ENCODE measurements at places on chromosomes 1 and 21.

GRCh38 chr1:234899041-234899729 is 229.5 kb downstream of the TOMM20 start:
- DNase-seq = no peak

DNA sequence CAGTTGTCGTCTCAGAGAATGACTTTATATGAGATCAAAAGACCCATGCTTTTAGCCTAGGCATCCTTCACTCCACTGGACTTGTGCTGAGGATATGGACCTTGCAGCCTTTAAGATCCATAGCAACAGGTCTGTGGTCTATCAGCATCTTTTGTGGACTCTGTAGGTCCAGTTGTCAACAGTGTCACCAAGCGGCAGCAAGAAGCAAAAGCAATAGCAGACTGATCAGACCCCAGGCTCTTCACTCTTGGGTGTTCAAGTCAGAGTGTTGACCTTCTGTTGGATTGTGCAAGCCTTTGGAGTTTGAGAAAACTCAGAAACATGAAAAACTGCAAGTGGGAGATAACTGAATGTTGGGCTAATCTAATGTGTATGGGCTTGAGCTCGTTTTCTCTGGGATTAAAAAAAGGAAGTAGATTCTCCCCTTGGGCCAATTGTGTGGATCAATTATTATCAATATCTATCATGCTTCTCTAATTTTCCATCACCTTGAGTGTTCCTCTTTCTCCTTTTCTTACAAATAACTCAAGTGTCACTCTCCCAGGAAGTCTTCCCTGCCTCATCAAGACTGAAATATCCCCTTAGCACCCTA is 144.2 kb downstream of the LYPLAL1 start:
- no peak for DNase-seq

- DNase-seq = no peak
Measured at GRCh38 chr1:161949548-161949947, 74.1 kb downstream of the OLFML2B start.

- DNase-seq = no peak
Measured at GRCh38 chr21:39980241-39980820, 113.1 kb downstream of the PCP4 start.

- no peak for DNase-seq
Measured at GRCh38 chr21:44263768-44264167, 2.1 kb upstream of the DNMT3L start.

- DNase-seq = peak; percentile 95
Measured at GRCh38 chr1:89632657-89633247, at the start of gene LRRC8C. TSS of gene LRRC8C (plus strand) at chr1:89633120. CDS start at chr1:89686474, 53,354 bp downstream.

DNA sequence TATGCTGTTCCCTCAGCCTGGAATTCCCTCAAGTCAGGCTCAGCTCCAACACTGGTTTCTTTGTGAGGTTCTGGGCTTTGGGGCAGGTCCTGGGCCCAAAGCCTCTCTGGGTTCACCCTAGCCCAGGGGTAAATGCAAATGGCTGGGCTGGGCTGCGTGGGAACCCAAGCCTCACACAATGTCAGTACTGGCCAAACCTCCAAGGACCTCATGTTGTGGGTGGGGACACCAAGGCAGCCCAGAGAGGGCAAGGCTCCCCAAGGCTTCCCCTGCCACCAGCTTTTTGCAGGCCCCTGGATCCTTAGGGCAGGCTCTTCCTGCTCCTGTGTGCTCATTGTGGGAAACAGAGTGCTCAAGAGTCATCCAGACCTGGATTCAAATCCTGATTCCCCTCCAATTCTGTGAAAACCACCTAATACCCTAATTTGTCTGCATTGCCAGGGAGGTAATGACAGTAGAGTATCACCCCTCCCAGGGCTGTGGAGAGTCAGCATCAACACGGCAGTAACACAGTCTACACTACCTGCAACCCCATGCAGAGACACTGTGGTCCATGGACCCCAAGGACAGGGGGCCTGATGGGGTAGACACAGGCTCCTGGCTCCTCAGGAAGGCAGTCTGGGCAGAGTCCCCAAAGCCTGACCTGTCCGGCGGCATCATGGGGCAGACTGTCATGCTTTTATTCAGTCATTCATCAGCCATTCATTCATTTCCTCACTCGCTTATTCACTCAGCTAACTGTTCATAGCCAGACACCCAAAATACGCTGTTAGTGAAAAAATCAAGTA is 85.7 kb downstream of the DMRTB1 start:
- peak; percentile 36 for DNase-seq

DNA sequence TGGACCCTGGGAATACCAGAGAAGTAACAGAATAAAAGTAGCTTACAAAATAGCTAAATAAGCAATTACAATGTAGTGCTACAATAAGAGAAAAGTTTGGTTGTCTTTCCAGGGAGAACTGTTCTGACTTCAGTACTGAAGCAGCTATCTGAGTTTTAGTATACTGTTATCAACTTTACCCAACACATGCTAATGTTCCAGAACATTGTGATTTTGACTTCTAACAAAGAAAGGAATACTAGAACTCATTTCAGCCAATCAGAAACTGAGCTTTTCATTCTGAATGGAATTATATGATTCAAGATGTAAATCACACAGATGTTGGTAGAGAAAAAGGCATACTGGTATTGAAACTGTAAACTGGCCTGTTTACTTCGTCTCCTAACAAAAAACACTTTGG is at the start of gene C1orf105:
C1orf105 (plus strand) TSS at position 301 of the 400 bp plus-strand sequence. CDS start 201 bp downstream, outside the sequence.
- DNase-seq = no peak

- DNase-seq = no peak
Measured at GRCh38 chr1:71311376-71311775, 230.5 kb upstream of the ZRANB2 start.

DNA sequence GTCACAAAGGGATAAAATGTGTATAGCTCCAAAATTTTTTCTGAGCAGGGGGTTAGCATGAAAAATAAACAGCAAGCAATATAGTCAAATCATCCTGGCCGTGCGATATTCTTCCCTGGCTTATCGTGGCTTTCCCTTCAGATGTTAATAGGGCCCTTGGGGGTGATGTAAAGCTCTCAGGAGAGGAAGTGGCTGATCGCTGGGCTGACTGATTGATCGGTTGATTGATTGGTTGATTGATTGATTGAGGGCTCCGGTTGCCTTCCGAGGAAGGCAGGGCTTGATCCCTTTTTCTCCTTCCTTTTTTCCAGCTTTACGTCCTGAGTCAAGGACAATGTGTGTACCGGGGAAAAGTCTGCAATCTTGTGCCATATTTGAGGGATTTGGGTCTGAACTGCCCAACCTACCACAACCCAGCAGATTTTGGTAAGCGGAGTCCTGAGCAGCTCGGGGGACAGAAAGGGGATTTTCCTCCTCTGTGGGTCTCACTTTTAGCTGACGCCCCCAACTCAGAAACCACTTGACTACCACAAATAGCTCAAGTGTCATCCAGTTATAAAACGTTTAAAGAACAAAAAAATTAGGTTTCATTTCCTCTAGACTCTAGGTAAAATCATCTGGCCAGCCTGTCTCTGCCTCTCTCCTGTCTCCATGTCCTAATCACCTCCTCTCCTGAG is 29.5 kb downstream of the TFF3 start:
- DNase-seq = no peak

GRCh38 chr1:226708967-226709396 is 30.1 kb downstream of the ITPKB start:
- no peak for DNase-seq
